Amniotic stem cell (primary cell): ENCODE measurements at places on chromosomes 13 and 19.

- no peak for DNase-seq
Observed at GRCh38 chr19:35214766-35215422, 13.6 kb downstream of the FAM187B start.

DNA sequence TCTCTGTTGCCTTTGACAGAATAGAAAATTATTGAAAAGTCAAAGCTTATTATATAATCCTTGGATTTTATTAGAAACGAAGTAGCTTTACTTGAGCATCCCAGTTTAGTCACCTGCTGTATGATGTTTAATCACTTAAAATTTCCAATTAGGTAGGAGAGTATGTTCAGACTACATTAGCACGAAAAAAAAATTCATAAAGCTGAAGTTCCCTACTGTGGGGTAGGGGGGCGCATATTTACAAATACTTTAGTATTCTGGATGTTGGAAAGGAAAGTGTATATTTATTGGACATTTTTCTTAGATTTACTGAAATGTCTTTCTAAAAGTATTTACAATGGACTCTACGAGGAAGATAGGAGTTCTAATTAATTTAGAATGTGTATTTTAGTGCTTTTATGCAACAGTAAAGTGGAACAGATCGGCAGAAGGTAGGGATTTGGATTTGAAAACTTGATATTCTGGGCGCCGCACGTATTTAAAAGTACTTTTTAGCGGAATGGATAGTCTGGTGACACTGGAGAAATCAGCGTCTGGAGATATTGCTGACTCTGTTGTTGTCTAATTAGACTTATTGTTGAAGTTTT is 1.9 kb downstream of the CDK8 start:
- no peak for DNase-seq

DNA sequence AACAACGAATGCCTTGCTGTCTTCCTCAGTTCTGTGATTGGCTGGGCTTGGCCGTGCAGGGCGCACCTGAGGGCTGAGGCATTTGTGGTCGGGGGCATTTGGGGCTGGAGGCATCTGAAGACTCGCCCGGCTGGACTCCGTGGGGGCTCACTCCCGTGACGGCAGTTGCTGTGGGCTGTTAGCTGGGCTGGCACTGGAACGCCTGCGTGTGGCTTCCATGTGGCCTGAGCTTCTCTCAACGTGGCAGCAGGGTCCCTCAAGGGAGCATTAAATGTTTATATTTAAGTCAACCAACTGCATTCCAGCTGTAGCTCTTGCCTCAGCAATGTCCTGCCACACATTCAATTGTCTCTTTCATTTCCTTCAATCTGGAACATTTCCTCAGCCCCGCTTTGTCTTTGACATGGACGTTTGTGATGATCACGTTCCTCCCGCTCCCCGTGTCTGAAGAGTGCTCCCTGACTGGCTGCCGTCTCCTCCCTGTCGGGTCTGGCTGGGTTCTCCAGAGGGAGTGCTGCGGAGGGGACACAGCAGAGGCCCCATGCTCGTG is 21.0 kb downstream of the CCDC8 start:
- DNase-seq = no peak

GRCh38 chr13:110379905-110380341 is 72.8 kb downstream of the COL4A2 start:
- DNase-seq = no peak

- no peak for DNase-seq
Observed at GRCh38 chr19:28289295-28290063, 923.5 kb downstream of the UQCRFS1 start.

- DNase-seq = peak; percentile 7
Observed at GRCh38 chr13:59746291-59746962, 417.3 kb downstream of the DIAPH3 start.

GRCh38 chr19:51321799-51322198 is 10.4 kb downstream of the IGLON5 start:
- DNase-seq = no peak

DNA sequence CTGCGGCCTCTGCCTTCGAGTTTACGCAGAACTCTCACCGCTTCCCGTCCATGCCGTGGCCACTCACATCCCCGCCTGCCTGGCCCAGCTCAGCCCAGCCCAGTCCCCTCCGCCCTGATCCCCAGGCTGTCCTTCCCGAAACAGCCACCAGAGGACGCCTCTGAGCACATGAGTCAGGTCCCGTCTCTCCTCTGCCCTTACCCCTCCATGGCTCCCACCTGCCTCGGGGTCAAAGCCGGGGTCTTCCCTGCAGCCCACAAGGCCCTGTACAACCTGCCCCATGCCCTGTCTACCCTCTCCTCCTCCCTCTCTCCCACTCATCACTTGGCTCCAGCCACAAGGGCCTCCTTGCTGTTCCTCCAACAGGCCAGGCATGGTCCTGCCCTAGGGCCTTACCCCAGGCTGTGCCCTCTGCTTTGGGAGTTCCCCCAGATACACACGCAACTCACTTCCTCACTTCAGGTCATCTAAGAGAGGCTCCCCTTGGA is 8.1 kb upstream of the SEMA6B start:
- no peak for DNase-seq

DNA sequence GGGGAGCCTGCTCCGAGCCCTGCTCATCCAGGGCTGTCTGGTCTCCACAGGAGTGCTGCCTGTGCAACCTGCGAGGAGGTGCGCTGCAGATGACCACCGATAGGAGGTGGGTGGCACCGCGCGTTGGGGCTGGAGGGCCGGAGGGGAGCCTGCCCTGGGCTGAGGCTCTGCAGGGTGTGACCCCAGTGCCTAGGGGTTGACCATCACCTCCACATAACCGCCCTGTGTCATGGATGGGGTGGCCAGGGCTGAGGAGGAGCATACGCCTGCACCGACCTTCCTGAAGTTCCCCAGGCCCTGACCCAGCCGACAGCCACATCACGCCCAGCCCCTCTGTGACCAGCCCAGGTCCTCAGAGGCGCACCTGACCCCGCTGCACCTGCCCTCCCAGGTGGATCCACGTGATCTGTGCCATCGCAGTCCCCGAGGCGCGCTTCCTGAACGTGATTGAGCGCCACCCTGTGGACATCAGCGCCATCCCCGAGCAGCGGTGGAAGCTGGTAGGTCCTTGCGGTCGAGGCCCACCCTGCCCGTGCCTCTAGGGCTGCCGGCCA is 168.7 kb downstream of the KDM4B start:
- no peak for DNase-seq

DNA sequence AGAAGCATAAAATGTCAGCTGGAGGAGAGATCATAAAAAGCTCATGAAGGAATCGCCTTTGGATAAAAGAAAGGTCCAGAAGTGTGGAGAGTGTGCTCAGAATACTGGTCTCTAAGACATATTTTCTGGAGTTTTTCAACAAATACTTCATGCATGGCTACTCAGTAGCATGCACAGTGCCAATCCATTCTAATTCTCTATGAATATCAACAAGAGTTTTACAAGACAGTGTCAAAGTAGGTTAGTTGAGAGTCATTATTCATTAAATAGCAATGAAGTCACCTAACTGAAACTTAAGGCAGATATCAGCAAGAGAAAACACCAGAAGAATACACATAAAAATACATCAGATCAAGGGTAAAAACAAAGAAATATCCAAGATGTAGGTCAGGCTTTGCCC is 1243.2 kb upstream of the SLC10A2 start:
- DNase-seq = no peak

DNA sequence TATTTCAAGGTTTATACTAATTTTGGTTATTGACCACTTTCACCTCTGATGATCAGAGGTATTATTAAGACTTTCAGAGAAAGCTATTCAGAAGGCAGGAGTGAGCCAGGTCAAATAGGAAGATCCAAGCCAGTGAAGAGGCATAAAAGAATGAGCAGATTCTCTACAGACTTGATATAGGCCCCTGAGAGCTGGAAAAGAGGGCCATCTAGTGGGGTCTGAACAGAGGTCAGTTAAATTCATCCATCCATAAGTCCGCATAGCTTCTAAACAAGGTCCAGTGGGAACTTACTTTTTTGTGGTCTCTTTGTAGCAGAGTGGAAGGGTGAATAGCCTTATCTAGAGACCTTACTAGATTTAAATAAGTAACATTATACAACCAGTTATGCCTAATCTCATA is 126.6 kb upstream of the UFM1 start:
- no peak for DNase-seq

GRCh38 chr19:7272856-7273578 is 21.2 kb downstream of the INSR start:
- no peak for DNase-seq

- no peak for DNase-seq
Observed at GRCh38 chr13:40233731-40234195, 432.7 kb downstream of the FOXO1 start.

GRCh38 chr13:19685034-19685433 is 51.6 kb downstream of the MPHOSPH8 start:
- DNase-seq = no peak

DNA sequence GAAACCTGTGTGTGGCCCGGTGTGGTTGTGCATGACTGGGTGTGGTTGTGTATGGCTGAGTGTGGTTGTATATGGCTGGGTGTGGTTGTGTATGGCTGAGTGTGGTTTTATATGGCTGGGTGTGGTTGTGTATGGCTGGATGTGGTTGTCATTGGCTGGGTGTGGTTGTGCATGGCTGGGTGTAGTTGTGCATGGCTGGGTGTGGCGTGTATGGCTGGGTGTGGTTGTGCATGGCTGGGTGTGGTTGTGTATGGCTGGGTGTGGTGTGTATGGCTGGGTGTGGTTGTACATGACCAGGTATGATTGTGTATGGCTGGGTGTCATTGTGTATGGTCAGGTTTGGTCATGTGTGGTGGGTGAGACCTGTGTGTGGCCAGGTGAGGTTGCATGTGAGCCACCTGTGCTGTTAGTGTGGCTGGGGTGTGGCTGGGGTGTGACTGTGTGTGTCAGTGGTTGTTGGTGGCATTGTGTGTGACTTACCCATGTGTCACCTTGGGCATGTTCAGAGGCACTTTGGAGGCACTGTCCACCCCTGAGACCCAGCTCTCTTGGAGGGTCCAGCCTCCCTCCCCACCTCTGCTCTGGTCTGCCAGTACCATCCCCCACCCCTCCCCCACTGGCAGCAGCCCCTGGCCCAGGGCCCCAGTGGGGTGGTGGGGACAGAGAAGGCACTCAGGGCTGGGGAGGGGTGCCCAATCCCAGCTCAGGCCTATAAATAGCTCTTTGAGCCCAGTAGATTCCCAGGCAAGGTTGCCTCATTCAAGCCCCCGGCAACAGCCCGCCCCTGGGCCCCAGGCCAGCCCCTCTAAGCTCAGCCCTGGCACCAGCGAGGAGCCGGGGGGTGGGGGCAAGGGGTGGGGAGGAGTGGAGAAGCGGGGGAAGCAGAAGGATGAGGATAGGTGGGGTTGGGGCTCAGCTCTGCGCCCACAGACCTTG is 3.9 kb upstream of the NCAN start:
- DNase-seq = no peak

DNA sequence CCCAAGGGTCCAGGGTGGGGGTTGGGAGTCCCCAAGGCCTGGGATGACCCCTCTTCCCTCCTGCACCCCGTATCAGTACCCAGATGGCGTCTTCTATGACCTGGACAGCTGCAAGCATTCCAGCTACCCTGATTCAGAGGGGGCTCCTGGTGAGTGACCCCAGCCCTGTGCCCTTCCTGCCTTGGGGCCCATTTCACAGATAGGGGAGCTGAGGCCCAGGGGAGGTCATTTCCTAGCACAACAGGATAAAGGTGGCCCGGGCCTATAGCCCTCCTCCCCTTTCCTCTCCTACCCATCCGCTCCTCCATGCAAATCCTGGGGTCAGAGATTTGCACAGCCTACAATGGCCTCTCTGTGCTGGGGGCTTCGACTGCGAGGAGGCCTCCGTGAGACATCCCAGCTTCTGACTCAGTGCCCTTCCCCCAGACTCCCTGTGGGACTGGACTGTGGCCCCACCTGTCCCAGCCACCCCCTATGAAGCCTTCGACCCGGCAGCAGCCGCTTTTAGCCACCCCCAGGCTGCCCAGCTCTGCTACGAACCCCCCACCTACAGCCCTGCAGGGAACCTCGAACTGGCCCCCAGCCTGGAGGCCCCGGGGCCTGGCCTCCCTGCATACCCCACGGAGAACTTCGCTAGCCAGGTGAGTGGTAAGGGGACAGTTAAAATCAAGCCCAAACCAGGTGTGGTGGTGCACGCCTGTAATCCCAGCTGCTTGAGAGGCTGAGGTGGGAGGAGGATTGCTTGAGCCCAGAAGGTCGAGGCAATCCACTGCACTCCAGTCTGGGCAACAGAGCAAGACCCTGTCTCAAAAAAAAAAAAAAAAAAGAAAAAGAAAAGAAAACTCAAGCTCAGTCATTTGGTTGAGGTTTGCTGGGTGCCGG is 3.9 kb downstream of the SPIB start:
- no peak for DNase-seq

DNA sequence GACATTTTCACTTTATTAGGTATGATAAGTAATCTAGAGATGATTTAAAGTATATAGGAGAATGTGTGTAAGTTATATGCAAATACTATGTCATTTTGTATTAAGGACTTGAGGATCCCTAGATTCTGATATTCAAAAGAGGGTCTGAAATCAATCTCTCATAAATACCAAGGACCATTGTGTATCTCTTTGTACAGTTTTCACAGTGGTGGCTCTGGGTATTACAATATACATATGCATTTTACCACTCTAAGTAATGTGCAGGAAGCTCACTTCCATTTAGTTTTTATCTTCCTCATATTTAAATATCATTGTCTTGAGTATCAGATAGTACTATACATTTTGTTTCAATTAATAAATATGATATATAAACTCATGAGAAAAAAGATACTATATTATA is 862.6 kb upstream of the PCDH20 start:
- no peak for DNase-seq

- DNase-seq = no peak
Observed at GRCh38 chr19:31838163-31838815, 489.1 kb upstream of the TSHZ3 start.
